ENCODE measurements at places on chromosomes 7 and 10. TPM values are rescaled to one million over a fixed set of nuclear protein-coding genes. Genes with fewer than 3 reads are reported as not detected.

- peaks cover 10% of the 10 kb centered on the region for H3K36me3 ChIP-seq
- no peaks in the 10 kb centered on the region for H3K27me3 ChIP-seq
- H3K27ac ChIP-seq = peak overlapping the region; percentile 74
- DNase-seq = no peak
- H3K4me1 ChIP-seq = peaks cover 87% of the 10 kb centered on the region
- peak overlapping the region; percentile 6 for H3K4me3 ChIP-seq
Observed at GRCh38 chr10:71757399-71757922, 15.9 kb downstream of the VSIR start.

Gene WBP1L
- total RNA-seq = 37.9 TPM

GRCh38 chr7:39085189-39085588, 107.5 kb downstream of the POU6F2 start:
- no peaks in the 10 kb centered on the region for H3K36me3 ChIP-seq
- no peak for DNase-seq
- H3K27me3 ChIP-seq = no peaks in the 10 kb centered on the region
- H3K27ac ChIP-seq = no peak overlapping the region
- H3K4me3 ChIP-seq = no peak overlapping the region

Gene UNCX
- not detected for total RNA-seq

GRCh38 chr7:111407258-111407657, 155.0 kb downstream of the IMMP2L start:
- no peak overlapping the region for H3K4me3 ChIP-seq
- H3K36me3 ChIP-seq = no peaks in the 10 kb centered on the region
- H3K27me3 ChIP-seq = no peaks in the 10 kb centered on the region

DNA sequence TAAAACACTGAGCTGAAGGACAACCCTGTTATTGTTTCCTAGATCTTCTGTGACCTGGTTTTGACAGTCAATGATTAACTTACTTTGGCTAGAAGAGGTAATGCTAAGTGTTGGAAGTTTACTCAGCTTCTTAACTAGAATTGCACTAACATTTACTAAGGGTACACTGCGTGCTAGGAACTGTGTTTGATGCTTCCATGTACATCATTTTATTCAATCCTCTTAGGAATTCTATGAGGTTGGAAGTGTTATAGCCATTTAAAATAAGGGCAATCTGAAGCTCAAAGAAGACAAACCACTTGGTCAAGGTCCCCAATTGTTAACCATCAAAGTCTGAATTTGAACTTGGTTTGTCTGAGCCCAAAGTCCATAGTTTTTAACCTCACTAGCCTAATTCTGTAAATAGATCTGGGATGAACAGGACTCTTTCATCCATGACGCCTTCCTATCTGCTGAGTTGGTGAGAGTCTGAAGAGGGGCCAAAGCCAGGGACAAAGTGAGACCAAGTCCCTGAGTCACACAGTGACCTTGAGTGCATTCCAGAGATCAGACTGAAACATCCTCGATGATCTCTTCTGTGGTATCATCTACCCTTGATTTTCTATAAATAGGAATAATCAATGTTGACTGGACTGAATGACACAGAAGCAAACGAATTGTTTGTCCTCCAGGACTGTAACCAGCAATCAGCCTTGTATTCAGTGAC, 29.2 kb upstream of the ZNRF2 start:
- DNase-seq = no peak
- no peak overlapping the region for H3K27ac ChIP-seq
- no peak overlapping the region for H3K4me3 ChIP-seq
- H3K4me1 ChIP-seq = peaks cover 6% of the 10 kb centered on the region
- no peaks in the 10 kb centered on the region for H3K36me3 ChIP-seq

DNA sequence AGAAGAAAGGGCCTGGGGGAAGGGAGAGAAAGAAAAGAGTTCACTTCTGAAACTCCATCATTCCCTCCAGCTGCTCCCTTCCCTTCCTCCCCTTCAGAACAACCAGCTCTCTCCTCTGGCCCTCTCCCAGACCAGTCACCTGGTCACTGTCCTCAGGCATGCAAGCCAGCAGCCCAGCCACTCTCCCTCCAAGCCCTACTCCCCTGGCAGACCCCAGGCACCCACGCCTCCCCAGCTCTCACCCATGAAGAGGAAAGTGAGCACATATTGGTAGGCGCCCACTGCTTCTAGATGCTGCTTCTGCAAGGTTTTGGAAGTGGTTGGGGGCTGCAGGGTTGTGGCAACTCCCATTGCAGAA, 353 bp downstream of the MOGAT3 start:
- no peaks in the 10 kb centered on the region for H3K36me3 ChIP-seq
- H3K4me1 ChIP-seq = peaks cover 2% of the 10 kb centered on the region
- H3K27ac ChIP-seq = no peak overlapping the region
- H3K4me3 ChIP-seq = no peak overlapping the region
- H3K27me3 ChIP-seq = no peaks in the 10 kb centered on the region
- DNase-seq = no peak

Gene VWC2
- not detected for total RNA-seq

DNA sequence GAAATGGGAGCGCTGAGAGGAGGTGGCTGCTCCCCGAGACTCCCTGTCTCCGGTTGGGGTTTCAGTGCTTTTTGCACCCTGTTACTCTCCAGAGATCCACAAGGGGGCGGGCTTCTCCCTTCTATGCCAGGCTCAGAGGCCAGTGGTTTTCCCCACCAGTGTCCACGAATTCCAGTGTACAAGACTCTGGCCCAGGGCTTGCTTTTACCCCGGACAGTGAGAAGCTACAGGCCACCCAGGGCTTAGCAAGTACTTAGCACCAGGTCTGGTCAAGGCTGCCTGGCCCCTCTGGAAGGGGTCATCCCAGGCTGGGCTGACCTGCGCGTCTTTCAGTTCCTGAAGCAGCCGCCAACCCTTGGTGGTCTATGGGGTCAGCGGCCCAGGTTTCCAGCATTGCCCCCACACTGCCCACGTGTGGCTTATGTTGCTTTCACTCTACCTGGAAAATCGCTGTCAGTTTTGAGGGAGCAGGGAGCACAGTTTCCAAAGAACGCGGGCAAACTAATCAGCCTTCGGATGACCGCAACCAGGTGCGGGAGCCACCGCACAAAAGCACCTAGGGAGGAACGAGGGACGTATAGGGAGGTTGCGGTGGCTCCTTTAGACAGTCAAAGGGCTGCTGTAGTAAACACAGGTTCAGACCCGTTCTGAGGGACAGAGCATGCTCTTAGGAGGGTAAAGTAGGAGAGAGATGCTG, 6.8 kb downstream of the CYP26A1 start:
- no peaks in the 10 kb centered on the region for H3K36me3 ChIP-seq
- no peak overlapping the region for H3K4me3 ChIP-seq
- no peak overlapping the region for H3K27ac ChIP-seq
- no peaks in the 10 kb centered on the region for H3K27me3 ChIP-seq

DNA sequence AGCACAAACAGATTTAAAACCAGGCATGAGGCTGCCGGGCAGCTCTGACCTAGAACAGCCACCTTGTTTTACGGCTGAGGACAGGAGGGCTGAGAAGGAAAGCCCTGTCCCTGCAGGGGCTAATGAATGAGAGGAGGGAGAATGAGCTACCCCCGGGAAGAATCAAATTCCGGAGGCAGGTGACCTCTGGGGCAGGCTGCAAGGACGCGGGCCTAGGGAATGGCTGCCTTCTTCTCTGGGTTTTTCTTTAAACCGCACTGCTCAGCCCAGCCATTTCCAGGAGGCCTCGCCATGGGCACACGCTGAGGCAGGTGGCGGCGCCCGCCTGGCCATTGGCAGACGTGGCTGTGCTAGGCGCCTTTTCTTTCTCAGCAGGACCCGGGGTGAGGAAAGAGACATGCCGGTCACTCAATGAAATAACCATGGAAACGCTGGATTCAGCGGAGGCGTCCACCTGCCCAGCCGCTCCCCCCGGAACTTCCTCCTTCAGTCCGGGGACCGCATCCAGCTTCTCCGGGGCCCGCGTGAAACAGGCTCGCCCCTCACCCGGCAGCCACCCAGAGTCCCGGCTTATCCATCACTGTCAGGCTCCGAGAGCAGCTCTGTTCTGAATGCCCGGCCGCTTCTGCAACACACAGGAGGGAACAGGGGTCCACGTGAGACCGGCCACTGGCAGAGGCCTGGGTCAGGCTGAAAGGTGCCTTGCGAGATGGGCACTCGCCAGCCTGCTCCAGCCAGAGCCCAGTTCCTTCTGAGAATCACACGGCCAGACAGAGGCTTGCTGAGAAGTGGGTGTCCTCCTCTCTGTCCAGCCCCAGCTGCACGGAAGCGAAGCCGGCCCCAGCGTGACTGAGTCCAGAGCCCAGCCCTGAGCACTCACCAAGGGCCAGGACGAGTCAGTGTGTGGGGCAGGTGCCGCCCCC, 82.1 kb downstream of the PDGFA start:
- H3K4me1 ChIP-seq = no peaks in the 10 kb centered on the region
- no peak overlapping the region for H3K4me3 ChIP-seq
- no peak overlapping the region for H3K27ac ChIP-seq
- no peak for DNase-seq
- no peaks in the 10 kb centered on the region for H3K36me3 ChIP-seq
- H3K27me3 ChIP-seq = no peaks in the 10 kb centered on the region

Gene NKX1-2
- not detected for total RNA-seq

DNA sequence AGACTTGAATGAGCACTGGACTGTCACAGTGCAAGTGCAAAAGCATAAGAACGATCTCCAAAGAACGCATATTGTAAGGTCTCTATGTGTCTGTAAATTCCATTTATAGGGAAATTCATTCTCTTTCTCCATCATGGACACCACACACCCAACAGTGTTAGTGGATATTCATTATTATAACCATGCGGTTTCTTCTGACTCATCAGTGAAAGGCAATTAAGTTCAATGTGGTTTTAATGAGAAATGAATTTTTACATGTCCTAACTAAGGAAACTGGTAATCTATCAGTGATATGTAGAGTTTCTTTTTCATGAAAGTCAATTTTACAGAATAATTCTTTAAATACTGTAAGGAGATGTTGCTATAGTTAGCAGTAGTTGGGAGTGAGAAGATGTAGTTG, 25.9 kb downstream of the GIMAP8 start:
- peaks cover 9% of the 10 kb centered on the region for H3K36me3 ChIP-seq
- H3K27me3 ChIP-seq = no peaks in the 10 kb centered on the region
- peaks cover 63% of the 10 kb centered on the region for H3K4me1 ChIP-seq
- H3K4me3 ChIP-seq = no peak overlapping the region
- H3K27ac ChIP-seq = peak overlapping the region; percentile 95

DNA sequence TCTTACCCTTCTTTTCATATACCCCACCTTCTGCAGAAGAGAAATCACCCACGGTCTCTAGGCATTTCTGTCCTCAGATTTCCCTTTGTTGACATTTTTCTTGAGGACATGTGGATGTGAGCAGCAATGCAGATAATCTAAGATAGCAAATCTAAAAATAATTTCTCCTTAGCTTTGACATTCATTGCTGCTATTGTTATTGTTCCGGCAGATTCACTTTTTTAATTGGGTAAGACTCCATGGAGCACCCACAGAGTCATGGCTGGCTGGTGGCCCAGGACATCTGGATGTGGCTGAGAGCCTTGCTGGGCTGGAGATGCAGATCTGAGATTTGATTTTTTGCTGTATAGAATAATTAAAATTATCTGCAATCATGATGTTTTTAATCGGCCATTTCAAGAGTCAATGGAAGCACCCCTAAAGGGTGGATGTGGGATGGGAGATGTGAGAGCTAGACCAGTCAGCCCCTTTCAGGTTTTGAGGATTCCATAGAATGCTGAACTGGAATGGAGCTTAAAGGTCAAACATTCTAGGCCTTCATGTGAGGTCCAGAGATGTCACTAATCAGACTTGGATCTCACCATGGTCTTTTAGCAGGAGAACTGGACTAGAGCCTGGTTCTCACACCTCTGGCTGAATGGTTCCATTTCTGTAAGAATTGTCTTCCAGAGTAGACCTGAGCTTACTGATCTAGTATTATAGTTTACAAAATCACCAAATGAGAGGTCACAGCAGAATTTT, 37.5 kb downstream of the TAS2R41 start:
- no peaks in the 10 kb centered on the region for H3K4me1 ChIP-seq
- no peak overlapping the region for H3K4me3 ChIP-seq
- H3K36me3 ChIP-seq = peaks cover 17% of the 10 kb centered on the region
- no peak overlapping the region for H3K27ac ChIP-seq

- no peak overlapping the region for H3K4me3 ChIP-seq
- H3K36me3 ChIP-seq = no peaks in the 10 kb centered on the region
- no peak for DNase-seq
- H3K27me3 ChIP-seq = no peaks in the 10 kb centered on the region
- no peaks in the 10 kb centered on the region for H3K4me1 ChIP-seq
Observed at GRCh38 chr10:103838070-103838395, 17.3 kb downstream of the SH3PXD2A start.

DNA sequence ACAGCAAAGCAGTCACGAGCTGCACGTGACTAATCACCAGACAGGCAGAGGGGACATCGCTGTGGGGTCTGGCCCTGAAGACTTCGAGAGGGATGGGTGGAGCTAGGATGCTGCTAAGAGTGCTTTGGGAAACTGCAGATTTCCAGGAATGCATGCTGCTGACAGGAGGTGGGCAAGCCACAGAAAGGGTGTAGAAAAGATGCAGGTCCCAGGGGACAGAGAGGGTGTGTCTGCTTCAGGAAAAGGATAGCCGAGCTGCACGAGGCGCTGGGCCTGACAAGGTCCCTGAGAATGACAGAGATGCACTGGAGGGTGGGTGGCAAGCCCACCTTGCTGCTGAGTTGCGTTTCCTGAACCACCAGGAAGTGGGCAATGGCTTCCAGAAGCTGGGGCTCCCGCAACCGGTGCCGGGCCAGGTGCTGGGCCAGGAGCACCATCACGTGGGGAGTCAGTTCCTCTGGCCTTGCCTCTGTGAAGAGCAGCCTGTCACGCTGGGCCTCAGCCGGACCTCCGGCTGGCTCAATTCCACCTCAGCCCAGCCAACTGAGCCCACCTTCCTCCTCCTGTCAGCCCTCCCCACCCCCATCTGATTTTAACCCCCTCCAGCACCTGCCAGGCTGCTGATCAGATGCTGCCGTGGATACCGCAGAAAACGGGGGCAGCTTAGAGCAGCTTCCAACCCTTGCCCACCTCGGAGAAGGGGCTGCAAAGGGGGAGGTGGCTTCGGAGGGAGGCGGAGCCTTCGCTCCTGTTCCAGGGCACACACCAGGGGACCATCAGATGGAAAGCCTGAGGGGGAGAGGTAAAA, 2.2 kb downstream of the FASTK start:
- H3K27me3 ChIP-seq = no peaks in the 10 kb centered on the region
- DNase-seq = no peak
- H3K4me1 ChIP-seq = peaks cover 30% of the 10 kb centered on the region
- H3K36me3 ChIP-seq = no peaks in the 10 kb centered on the region
- H3K27ac ChIP-seq = peak overlapping the region; percentile 10

DNA sequence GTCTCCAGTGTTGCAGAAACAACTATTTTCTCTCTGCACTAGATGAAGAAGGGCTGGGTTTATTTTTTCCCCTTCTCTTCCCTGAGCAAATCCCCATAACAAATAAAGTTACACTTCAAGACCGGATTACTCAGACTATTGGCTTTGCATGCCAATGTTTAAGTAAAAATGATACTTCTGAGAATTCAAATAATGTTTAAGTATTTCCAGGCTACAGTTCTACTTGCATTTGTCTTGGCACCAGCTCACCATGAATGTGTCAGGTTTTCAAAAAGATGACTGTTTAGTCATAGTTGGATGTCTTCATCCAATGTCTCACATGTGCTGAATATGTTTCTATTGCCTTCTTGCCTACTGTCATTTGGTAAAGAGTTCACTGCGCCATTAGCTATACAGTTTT, 912.6 kb downstream of the GATA3 start:
- no peaks in the 10 kb centered on the region for H3K36me3 ChIP-seq
- H3K4me1 ChIP-seq = no peaks in the 10 kb centered on the region
- H3K27me3 ChIP-seq = no peaks in the 10 kb centered on the region
- DNase-seq = no peak
- no peak overlapping the region for H3K27ac ChIP-seq

Gene SEMA3A
- 2.6 TPM for total RNA-seq

Gene SPRN
- total RNA-seq = not detected
